ENCODE measurements at places on chromosomes 16 and 17.

DNA sequence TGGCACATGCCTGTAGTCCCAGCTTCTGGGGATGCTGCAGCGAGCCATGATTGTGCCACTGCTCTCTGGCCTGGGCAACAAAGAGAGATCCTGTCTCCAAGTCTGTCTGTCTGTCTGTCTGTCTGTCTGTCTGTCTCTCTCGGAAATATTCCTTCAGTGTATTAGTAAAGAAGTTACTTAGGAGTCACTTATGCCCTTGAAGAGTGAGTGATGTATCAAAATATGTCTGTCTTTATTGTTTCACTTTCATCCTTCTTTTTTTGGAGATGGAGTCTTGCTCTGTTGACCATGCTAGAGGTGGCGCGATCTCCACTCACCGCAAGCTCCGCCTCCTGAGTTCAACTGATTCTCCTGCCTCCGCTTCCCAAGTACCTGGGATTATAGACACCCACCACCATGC lies 410.5 kb downstream of the WWOX start:
- DNase-seq = no peak

DNA sequence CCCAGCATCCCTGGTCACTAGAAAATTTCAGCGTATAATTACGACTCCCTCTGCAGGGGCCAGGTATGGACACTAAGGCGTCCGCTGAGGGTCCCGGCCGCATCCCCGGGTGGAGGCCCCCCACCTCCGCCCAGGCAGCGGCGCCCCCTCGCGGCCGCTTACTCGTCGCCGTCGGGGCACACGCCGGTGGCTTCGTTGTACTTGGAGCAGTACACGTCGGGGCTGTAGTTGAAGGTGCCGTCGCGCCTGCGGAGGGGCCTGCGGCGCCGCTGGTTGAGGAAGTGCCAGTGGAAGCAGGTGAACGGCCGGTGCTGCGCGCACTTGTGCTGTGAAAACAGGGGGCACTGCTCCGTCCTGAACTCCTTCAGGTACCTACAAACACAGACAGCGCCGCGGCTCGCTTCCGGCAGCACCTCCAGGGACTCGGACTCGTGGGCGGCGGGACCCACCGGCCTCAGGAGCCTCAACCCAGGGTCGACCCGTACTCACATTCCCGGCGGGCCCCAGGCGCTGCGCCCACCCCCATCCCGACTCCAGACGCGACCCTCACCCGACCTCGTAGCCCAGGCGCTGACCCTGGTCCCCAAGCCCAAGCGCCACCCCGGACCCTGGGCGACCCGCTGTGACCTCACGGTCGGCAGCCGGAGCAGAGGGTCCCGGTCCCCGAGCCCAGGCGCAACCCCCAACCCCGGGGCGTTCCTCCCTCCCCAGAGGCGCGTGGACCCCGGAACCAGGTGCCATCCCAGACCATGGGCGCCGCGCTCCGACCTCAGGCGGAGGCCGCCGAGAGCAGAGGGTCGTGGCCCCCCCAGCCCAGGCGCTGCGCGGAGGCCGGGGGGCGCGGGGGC lies 596 bp downstream of the UNKL start:
- DNase-seq = peak; percentile 82

DNA sequence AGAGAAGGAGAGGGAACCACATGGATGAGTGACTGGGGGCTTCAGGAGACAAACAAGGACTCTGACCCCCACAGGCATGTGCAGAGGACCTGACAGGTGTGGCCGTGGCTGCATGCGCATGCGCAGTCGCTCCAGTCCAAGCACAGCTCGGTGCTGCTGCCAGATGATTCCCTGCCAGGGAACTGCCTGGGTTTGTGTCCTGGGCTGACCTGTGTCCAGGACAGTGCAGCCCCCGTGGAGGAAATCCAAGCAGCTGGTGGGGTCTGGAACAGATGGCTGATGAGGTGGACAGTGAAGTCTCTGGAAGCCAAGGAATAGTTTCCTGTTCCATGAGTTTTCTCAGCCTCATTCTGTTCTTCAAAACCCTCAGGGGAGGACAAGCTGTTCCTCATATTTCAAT lies 27.3 kb downstream of the LASP1 start:
- DNase-seq = no peak

- DNase-seq = no peak
Measured at GRCh38 chr17:78677303-78678221, 100.4 kb upstream of the DNAH17 start.

Data from activated CD4-positive, alpha-beta memory T cell treated with anti-CD3 and anti-CD28 coated beads for 36 hours (primary cell).